HS-27A (cell line): ENCODE measurements at places on chromosomes 7 and 10.

GRCh38 chr7:41832941-41833340 lies 130.1 kb upstream of the INHBA start:
- no peak for DNase-seq

DNA sequence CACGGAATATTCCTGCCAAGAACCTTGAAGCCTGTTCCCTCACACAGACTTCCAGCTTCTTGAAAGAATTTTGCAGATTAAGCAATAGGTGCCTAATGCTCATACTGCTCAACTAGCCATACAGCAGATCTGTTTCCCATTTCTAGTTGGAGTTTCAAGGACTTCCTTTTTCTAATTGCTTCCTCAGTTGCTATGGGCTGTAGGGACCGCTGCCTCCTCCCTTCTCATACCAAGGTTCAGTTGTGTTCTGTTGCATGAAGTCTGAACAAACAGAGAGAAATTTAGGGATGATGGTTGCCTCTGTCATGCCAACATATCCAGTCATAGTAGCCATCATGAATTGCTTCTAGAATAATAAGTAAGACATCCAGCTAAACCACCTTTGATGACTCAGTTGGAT lies 6.8 kb downstream of the ITGA8 start:
- no peak for DNase-seq

DNA sequence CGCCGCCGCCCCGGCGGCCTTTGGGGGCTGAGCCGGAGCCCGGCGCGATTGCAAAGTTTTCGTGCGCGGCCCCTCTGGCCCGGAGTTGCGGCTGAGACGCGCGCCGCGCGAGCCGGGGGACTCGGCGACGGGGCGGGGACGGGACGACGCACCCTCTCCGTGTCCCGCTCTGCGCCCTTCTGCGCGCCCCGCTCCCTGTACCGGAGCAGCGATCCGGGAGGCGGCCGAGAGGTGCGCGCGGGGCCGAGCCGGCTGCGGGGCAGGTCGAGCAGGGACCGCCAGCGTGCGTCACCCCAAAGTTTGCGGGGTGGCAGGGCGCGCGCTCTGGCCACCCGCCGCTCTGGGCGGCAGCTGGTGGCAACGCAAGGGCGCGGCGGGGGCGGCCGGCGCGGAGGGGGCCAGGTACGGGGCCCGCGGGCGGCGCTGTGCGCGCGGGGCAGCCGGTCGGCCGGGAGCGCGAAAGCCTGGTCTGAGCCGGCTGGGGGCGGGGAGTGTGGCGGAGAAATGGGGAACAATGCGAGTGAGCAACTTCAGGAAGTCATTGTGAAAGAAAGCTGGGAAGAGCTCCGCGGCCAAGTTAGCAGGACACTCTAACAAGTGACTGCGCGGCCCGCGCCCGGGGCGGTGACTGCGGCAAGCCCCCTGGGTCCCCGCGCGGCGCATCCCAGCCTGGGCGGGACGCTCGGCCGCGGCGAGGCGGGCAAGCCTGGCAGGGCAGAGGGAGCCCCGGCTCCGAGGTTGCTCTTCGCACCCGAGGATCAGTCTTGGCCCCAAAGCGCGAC lies at the start of gene IKZF1:
TSS of gene IKZF1 (plus strand) at position 588 of the 782 bp plus-strand sequence. CDS start 14,346 bp downstream, outside the sequence.
- DNase-seq, result no peak

DNA sequence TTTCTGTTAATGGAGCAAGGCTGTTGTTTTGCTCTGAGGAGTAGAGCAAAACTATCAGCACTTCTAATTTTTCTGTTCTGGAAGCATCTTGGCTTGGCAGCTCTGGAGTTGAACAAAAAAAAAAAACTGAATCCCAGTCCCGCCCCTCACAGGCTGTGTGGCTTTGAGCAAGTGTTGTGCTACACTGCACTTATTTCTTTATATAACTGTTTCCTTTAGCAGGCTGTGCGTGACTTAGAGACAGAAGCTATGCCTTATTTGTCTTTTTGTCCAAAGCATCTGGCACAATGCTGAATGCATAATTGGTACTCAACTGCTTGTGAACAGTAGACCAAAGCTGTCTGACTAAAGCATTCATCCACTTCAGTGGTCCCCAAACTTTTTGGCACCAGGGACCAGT lies 96.1 kb downstream of the AMPH start:
- no peak for DNase-seq

- no peak for DNase-seq
Observed at GRCh38 chr7:42189535-42189934, 47.5 kb downstream of the GLI3 start.

- no peak for DNase-seq
Observed at GRCh38 chr10:72846238-72846637, 47.3 kb upstream of the OIT3 start.

GRCh38 chr10:95319239-95319638 lies 28.4 kb upstream of the PDLIM1 start:
- DNase-seq, result no peak

DNA sequence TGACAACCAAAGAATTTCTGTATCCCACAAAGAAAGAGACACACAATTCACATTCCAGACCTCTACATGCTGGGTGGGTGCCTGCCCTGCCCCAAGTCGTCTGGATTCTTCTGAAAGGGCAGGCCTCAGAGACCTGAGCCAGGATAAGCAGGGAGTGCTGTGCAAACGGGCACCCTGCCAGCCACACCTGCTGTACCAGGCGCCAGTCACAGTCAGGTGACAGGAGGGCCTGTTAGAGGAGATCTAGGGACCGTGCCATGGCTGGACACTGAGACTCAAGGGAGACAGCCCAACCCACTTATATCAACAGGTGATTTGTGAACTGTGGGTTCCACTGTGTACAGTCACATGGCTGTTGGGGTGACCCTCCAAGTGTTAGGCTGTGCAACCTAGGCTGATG lies 103.1 kb upstream of the AFAP1L2 start:
- no peak for DNase-seq

DNA sequence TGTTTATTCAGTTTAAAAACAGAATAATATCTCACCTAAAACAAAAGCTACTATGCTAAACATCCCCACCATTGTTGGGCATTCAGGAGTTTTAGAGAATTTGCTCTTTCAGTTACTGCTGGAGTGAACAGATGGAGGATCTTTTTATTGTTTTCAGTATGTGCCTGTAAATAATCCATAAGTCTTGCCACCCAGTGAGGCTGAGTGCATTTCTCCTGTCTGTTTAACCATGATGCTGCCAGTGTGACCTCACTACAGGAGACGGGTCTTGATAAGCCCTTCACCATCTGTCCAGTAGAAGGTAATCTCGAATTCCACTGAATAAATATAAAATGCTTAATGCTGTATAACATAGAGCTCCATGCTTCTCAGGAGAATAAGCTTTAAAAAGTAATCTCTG lies 430.9 kb downstream of the POM121L12 start:
- no peak for DNase-seq

DNA sequence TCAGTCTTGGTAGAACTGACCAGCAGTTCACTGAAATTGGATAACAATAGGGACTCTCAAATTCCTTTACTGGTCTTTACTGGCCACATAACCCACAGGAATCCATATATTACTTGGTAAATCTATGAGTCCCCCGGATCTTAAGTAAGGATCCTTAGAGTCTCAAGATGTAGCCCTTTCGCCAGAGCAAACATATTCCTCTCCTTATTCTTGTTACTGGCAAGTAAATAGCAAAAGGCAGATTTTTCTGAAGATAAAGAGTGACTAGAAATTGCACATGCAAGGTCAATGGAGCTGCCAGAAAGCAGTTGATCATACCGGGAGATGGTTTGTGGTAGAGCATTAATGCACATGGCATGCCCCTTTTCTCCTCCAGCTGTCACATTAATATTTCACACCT lies 283.0 kb downstream of the HDAC9 start:
- no peak for DNase-seq

- no peak for DNase-seq
Observed at GRCh38 chr10:99123336-99123735, 112.3 kb downstream of the HPSE2 start.

- no peak for DNase-seq
Observed at GRCh38 chr10:116147147-116147905, 125.7 kb downstream of the GFRA1 start.

- no peak for DNase-seq
Observed at GRCh38 chr10:24674892-24675632, 48.6 kb downstream of the ARHGAP21 start.

DNA sequence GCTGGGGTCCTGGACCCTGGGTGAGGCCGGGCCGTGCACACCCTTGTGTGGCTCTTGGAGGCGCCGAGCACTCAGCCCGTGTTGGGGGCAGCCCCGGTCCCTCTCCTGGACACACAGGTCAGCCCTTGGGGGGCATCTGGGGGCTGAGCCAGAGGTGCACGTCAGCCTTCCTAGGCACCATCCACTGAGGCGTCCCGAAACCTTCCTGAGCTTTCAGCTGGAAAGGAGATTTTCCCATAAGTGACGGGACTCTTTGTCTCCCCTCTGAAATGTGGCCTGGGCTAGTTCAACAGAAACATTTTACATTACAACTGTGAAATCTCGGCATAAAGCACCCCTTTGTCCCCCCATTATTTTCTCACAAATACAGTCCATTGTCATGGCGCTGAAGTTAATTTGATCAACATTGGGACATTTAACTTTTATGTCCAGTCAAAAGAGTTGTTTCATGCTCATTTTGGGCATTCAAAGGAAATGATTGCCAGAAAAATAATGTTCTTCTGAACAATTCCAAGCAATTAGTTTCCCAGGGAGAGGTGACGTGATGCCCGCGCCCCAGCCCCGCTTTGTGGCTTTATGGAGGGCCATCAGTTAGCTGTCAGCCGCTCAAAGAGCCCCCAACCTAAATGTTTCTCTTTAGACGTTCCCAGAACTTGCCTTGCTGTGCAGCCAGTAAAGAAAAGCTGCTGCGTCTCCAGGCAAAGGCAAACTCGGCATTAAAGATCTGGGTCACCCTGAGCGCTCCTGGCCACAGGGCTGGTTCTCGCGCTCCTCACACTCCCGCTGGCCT lies 70.8 kb downstream of the NKX6-2 start:
- no peak for DNase-seq

GRCh38 chr10:30868611-30869010 lies 163.1 kb downstream of the ZNF438 start:
- DNase-seq, result no peak

DNA sequence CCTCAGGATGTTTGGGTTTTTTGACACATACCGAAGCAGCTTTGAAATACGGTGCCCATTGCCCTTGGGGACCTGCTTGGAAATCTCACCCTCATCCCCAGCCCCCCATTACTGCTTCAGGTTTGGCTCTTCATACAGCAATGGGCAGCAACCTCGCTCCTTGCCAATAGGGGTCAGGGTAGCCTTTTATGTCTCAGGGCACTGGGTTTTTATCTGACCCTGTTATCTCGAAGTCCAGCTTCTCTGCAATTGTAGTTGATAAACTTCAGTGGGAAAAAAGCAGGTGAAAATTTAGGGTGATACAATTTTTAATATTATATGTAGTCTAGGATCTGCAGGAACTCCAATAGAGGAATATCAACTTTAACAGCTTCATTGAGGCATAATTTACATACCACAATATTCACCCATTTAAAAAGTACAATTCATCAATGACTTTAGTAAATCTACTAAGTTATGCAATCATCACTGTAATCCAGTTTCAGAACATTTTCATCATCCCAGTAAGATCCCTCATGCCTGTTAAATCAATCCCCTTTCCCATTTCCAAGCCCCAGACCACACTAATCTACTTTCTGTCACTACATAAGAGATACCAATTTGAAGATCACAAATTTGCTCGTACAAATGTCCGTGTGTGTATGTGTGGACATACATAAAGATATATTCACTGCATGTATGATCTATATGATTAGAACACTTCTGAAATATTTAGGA lies 386.2 kb downstream of the KCNMA1 start:
- DNase-seq, result no peak

DNA sequence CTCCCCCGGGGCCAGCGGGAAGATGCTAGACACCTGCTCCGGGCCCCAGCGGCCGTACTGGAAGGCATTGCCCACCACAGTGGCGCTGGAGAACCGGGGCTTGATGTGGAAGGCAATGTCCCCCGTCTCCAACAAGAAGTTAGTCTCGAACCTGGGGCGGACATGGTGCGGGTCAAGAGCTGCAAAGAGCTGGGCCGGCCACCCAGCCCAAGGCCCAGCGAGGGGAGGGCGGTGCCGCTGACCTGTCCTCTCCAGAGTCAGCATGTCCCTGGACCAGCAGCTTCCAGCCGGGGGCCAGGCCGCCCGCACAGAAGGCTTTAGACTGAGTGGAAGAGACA lies 551 bp downstream of the GRIFIN start:
- DNase-seq, result no peak

DNA sequence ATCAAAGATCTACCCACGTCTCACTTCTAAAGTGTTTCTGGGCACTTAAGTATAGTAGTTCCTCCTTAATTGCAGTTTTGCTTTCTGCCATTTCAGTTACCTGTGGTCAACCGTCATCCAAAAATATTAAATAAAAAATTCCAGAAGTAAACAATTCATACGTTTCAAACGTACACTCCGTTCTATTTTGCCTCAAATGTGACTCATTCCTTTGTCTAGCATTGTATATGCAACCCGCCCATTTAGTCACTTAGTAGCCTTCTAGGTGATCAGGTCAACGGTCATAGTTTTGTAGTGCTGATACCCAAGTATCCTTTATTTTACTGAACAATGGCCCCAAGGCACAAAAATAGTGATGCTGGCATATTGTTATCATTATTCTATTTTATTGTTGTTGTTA lies 33.8 kb downstream of the HGF start:
- no peak for DNase-seq

DNA sequence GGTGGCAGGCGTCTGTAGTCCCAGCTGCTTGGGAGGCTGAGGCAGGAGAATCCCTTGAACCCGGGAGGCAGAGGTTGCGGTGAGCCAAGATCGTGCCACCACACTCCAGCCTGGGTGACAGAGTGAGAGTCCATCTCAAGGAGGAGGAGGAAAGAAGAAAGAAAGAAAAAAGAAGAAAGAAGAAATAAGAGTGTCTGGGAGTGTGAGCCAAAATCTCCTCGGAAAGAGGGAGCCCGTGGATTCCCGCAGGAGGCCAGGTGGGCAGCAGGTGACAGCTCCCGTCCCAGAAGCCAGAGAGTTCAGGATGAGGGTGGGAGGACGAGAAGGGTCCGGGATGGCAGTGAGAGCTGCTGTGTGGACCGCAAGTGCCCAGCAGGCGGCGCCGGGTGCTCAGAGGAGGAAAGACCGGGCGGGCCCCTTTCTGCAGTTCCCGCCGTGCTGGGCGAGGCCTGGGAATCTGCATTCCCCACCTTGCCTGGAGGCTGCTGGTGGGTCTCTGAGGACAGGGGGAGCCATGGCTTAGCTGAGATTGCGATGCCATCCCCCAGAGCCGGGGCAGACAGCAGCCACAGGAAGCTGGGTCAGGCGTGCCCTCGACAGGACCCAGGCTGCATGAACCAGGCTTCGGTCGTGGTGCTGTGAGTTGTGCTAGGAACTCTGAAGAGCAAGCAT lies 17.1 kb upstream of the AMZ1 start:
- no peak for DNase-seq

GRCh38 chr7:98852826-98853225 lies 17.0 kb downstream of the TMEM130 start:
- DNase-seq, result no peak

DNA sequence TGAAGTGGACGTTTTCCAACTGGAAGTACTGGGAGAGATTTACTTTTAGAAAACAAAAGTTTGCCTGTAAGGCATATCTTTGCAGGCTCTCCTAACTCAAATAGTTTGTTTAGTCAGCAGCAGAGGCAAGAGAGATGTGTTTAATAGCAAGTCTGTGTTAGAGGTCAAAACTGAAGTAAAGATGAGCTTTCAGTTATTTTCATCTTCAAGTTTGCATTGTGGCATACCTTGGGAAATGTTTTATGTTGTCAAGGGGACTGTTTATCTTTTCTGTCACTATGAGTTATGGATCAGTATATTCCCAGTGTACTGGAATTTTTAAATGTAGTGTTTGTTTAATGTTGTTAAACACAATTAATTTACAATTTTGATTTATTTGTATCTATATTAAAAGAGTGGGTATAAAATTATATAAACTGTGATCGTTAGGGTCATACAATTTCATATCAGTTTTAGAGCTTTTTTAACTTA lies 169.7 kb upstream of the PPP1R3A start:
- DNase-seq, result no peak

GRCh38 chr7:136062625-136063325 lies 85.6 kb upstream of the MTPN start:
- no peak for DNase-seq
